AG09309 (cell line): ENCODE measurements at places on chromosomes 4 and X.

- DNase-seq = no peak
Observed at GRCh38 chrX:24444645-24445044, 20.4 kb upstream of the PDK3 start.

GRCh38 chrX:75746891-75747639, 38.0 kb downstream of the MAGEE2 start:
- DNase-seq = no peak

- DNase-seq = no peak
Observed at GRCh38 chr4:165922747-165923146, 49.7 kb downstream of the TLL1 start.

DNA sequence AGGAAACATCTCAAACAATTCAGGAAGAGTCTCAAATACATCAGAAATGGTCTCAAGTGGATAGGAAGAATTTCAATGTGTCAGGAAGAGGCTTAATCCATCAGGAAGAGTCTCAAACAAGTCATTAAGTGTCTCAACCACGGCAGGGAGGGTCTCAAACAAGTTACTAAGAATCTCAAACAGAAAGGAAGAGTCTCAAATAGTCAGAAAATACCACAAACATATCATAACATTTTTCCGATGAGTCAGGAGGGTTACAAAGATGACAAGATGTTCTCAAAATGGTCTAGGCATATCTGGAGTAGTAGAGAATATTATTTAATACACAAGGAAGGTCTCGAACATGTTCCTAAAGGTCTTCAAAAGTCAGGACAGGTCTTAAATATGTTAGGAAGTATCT, 109.3 kb upstream of the USP9X start:
- no peak for DNase-seq

GRCh38 chr4:83112678-83113428, 1.7 kb downstream of the PLAC8 start:
- no peak for DNase-seq

GRCh38 chr4:20554134-20554533, 146.1 kb upstream of the PACRGL start:
- DNase-seq = no peak

DNA sequence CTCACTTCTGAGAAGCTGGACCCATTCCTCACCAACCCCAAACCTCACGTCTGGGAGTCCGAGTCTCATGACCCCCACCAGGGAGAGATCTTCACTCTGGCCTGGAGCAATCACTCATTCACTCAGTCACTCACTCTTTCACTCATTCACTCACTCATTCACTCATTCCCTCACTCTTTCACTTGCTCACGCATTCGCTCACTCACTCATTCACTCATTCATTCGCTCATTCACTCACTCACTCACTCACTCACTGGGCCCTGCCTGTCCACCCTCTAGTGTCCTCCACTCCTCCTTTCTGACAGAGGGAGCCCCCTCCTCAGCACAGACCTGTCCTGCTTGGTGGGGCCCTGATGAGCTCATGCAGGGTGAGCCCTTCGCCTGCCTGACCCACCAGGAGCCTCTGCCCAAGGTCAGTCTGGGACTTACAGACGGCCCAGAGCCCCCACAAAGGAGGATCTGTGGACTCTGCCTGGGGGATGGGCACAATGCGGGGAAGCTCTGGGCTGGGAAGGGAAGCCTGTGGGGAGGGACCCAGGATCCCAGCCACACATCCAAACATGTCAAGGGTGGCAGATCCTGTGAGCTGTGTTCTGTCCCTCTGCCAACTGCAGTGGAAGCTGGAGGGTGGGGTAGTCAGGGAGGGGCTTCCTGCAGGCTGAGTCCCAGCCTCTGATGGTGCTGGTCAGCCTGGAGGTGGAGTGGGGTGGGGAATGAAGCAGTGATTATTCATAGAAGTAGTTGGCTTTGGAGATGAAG, 18.5 kb downstream of the CPZ start:
- no peak for DNase-seq
